ENCODE measurements at places on chromosomes 11 and 22.
A peak's percentile ranks its signal among the peaks of the same experiment; 100 is the strongest.

GRCh38 chr22:29202212-29203192, 3.2 kb upstream of the EMID1 start:
- peak; percentile 52 for DNase-seq

DNA sequence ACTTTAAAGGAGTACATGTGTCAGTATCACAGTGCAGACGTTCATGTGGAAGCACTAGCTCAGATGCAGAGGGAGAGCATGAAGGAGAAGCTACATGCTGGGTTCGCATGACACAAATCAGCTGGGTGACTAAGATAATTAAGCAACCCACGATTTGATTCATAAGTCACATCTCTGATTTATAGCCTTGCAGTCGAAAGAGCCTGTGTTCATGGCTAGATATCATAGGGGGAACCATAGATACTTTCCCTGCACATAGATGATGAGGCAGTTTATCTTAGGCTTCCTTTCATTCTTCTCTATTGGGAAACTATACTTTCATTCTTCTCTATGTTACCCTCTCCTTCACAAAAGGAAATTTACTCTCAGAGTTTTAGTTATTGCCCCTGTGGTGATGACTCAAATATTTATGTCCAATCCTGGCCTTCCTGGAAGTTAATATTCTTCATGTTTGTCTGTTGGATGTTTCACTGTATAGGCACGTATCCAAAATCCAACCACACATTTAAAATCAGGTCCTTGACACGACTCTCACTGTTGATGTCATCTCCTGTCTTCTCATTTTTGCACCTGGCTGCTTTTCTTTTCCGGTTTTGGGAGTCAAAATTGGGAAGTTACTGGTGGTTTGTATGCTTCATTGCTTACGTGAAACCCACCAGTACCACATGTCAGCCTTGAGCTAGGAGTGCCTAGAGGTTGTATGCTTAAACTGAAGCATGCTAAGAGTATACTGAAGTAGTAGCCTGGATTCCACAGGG, 56.3 kb upstream of the SLC5A12 start:
- peak; percentile 64 for DNase-seq

GRCh38 chr11:134139873-134140331, 71.0 kb downstream of the JAM3 start:
- DNase-seq: peak; percentile 86

GRCh38 chr11:64687643-64688533, 35.1 kb downstream of the NRXN2 start:
- DNase-seq: no peak

- peak; percentile 77 for DNase-seq
Observed at GRCh38 chr22:19629720-19630419, 84.4 kb upstream of the SEPTIN5 start.

- no peak for DNase-seq
Observed at GRCh38 chr11:36718451-36718850, 120.4 kb upstream of the RAG2 start.

DNA sequence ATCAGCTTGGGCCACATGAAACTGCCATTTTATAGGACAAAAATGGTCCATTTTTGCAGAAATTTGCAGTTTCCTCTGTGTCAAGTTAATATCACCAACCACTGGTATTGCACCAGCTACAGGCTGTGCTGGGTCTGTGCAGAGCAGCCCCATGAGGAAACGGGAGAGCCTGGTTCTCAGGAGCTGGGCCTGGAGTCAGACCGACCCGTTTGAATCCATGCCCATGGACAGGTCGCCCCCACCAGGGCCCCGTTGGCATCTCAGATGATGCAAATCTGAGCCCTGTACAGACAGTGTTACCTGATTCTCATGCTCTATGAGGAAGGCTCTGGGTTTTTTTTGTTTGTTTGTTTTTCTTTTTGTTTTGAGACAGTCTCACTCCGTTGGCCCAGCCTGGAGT, 9.8 kb upstream of the SEC14L6 start:
- no peak for DNase-seq

GRCh38 chr11:65291613-65292012, 23.1 kb upstream of the CDC42EP2 start:
- DNase-seq: peak; percentile 90

DNA sequence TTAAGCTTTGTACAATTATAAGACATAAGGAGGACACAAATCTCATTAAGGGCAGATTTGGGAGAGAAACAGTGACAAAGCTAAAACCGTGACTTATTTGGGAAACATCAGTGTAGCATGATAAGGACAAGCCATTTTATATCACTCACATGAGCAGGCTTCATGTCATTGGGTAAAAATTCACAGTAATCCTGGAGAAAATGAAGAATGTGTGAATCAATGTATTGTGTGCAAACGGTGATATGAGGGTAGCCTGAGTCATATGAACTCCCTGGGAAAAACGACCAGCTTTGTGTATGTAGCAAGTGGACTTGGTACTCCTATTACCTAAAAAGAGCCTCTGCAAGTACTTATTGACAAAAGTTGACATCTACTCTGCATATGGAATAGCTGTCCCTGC, 6.0 kb upstream of the TRIM34 start:
- peak; percentile 21 for DNase-seq

GRCh38 chr11:14012846-14013245, 50.3 kb downstream of the SPON1 start:
- DNase-seq: no peak

- no peak for DNase-seq
Observed at GRCh38 chr11:44416776-44417175, 106.8 kb upstream of the ALX4 start.

DNA sequence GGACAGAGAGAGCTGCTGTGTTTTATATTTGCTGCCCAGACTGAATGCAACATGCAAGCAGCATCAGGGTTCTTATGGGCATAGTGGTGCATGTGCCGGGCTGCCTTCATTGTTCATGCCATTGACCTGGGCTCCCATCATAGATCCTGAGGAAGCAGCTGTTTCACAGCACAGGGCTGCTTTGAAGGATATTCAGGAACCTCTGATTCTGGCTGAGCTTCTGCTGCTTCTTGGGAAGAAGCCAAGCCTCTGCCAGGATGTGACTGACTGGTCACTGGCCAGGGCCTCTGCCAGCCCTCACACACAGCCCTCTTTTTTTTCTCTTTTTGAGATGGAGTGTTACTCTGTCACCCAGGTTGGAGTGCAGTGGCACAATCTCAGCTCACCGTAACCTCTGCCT, 43.3 kb downstream of the CYB5R2 start:
- DNase-seq: no peak

DNA sequence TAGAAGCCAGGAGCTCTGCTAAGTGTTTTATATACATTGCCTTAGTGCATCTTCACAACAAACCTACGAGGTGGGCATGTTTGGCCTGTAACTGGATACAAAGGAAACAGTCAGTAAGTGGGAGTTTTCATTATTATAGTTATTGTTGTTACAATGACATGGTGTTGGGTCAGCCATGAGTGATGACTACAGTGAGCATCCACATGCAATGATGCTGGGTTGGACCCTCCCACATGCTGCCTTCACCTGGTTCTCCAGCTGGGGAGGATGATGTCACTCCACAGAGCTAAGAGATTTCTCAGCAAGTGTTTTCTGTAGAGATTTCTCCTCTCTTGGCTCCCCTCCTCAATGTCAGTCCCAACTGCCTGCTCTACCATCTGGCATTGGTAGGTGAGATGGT, 59.3 kb downstream of the EHF start:
- DNase-seq: no peak

- peak; percentile 83 for DNase-seq
Observed at GRCh38 chr11:111944139-111944538, 7.0 kb downstream of the DIXDC1 start.

- no peak for DNase-seq
Observed at GRCh38 chr11:34774604-34775003, 141.6 kb downstream of the APIP start.

DNA sequence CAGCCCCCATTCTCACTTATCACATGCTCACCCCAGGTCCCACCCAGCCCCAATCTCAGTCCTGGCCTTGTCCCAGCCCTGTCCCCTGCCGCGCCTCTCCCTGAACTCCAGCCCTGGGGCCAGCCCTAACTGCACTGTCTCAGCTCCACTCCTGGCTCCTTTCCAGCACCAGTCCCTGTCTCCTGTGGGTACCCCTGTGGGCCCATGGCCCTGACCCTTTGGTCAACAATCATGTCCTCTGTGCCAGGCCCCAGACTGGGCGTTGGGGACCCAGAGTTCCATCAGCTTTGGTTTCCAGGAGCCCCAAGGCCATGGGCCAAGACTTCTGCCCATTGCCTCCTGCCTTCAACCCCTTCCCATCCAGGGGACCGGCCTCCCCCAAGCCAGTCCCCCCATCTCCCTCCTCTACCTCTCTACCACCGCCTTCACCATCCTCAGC, 757 bp downstream of the SPI1 start:
- DNase-seq: no peak

DNA sequence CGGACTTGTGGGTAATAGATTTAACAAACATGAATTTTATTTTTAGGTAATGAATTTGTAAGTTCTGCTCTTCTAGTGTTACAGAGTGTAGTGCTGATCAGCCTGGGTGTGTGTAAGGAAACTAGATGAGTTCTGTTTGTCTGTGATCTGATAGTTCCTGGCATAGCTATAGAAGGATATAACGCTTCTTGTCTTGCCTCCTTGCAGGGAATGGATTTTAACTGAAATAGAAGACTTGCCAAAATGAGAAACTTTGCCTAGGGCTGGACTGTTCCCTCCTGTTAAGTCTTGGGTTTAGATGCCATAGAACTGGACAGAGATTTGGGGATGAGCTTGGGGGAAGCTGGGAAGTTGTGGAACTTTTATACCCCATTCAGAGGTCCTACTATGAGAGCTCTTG, 11.6 kb downstream of the CCDC81 start:
- no peak for DNase-seq

GRCh38 chr11:27280140-27280539, 82.9 kb downstream of the CCDC34 start:
- DNase-seq: no peak

DNA sequence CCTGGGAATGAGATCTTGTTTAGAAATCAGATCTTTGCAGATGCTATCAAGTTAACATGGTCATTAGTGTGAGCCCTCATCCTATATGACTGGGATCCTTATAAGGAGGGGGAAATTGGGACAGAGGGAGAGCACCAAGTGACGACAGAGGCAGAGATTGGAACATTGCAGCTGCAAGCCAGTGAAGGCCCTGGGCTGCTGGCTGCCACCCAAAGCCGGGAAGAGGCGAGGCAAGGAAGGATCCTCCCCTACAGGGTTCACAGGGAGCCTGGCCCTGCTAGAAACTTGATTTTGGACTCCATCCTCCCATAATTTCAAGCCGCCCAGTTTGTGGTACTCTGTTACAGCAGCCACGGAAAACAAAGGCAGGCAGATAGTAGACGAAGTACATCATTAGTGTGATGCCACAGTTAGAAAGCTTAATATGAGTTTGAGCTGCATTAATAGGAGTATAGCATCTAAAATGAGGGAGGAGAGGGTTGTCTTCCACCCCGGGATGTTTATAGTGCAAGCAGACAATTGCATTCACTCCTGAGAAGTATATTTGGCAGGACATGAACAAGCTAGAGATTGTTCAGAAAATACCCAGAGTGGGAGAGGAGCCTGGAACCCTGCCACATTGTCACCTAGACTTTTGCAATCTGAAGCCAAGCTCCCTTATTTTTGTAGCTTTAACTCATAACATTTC, 56.8 kb upstream of the CLMP start:
- peak; percentile 76 for DNase-seq

DNA sequence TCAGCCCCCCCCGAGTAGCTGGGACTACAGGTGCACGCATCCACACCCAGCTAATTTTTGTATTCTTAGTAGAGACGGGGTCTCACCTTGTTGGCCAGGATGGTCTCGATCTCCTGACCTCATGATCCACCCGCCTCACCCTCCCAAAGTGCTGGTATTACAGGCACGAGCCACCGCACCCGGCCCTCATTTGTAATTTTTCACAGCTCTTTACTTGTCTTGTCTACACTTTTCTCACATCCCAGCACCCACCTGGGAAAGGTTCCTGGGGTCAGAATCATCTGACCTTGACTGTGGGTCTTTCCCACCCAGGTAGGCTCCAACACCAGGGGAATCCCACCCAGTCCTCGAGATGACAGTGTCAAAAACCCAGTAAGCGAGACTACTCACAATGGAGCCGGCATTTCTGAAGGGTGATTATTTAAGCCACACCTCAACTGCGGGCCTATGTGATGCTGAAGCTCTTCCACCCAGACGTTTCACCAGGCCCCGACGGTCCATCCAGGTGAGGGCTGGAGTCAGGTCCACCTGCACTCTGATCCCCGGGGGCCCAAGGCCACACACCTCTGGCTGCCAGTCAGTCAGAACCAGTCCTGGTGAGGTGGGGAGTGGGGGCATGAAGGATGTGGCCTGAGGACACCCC, 23.4 kb downstream of the CELSR1 start:
- no peak for DNase-seq

DNA sequence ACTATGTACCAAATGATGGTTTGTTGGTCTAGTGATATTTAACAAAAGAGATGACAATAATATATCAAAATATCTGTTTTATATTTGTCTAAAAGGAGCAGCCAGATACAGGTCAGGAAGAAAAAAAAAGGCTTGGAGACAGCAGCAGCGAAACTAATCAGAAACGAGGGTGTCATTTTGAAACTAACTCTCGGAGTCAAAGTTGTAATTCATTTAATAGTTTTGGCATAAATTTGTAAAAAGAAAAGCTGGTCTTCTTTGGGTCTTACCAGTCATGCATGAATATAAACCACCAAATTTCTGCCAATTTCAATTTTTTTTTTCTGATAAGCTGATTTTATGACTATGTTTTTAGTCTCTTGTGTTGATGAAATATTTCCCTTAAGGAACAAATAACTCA, 25.5 kb downstream of the NPAT start:
- no peak for DNase-seq

- peak; percentile 17 for DNase-seq
Observed at GRCh38 chr22:37547251-37547741, 13.0 kb upstream of the CDC42EP1 start.

- DNase-seq: no peak
Observed at GRCh38 chr11:10225553-10225952, 68.5 kb downstream of the SBF2 start.

DNA sequence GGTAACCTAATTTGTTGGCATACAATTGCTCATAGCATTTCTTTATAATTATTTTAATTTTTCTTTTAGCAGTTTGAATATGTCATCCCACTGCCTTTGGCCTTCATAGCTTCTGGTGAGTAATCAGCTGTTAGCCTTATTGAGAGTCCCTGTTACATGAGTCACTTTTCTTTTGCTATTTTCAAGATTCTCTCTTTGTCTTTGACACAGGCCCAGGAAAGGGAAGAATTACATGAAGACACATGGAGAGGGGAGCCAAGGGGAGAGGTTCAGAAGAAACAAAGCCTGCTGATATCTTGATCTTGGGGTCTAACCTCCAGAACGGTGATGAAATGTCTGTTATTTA, 418.2 kb downstream of the METTL15 start:
- DNase-seq: peak; percentile 23

GRCh38 chr22:43390166-43390565, 21.6 kb upstream of the MPPED1 start:
- no peak for DNase-seq

GRCh38 chr11:92607969-92608722, 361.3 kb upstream of the MTNR1B start:
- no peak for DNase-seq

Measured in fibroblast of villous mesenchyme (primary cell).